GM19239 (cell line): ENCODE measurements at places on chromosomes 11 and 22.

DNA sequence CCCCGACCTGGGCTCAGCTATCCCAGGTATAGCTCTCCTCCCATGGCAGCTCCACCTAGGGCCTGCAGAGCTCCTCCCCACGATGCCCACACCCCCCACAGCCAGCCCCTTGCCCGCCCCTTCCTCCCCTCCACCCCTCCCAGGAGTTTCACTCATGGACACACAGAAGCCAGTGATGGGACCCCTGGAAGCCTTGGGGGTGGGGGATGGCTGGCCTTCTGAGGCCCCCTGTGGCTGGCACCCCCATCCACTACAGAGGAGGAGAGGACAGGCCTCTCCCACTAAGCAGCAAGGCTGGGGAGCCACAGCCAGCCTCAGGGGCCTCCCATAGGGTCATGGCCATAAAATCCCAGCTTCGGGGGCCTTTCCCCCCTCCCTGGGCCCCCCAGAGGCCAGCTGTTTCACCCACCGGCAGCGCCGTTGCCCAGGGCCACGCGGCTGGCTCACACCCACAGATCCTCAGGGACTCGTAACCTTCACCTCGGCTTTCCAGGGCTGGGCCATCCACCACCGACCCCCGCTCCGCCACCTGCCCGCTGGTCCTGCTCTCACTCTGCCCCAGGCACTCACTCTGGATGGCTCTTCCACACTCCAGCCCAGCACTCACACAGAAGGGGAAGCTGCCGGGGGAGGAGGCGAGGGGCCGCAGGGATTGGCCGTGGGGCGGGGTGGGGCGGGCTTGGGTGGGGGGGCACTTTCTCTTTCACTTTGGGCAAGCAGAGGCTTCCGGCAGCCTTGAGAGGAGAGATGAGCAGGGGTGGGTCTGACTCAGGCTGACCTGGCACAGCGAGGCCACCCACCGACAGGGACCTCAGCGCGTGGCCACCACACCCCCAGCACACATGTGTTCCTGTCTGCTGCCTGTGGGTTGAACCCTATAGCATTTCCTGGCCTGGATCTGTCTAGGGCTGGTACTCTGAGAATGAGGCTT, 2.2 kb downstream of the SLC25A22 start:
- peak; percentile 99 for DNase-seq

DNA sequence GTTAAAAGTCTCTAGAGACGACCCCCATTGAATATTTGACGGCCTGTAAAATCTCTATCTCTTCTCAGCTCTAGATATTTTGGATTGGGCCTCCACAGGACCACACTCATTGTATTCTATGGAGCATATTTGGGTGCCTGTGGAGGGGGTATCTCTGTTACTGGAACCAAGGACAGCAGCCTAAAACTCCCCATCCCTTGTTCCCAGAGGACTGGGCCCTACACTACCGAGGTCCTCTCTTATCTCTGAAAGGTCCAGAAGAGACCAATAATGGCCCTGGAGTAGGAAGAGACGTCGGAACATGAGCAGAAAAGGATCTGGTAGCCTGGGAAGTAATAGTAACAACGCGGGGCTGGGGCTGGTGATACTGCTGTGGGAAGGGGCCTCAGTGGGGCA, 542 bp downstream of the HPS4 start:
- DNase-seq = no peak

- no peak for DNase-seq
Measured at GRCh38 chr22:25144522-25144921, 55.1 kb upstream of the CRYBB3 start.

GRCh38 chr11:61587541-61587941, 6.7 kb upstream of the SYT7 start:
- no peak for DNase-seq

- DNase-seq = peak; percentile 27
Measured at GRCh38 chr11:8913961-8914660, 3.1 kb downstream of the AKIP1 start.

GRCh38 chr11:58509748-58510147, 1.8 kb upstream of the OR5B21 start:
- no peak for DNase-seq

DNA sequence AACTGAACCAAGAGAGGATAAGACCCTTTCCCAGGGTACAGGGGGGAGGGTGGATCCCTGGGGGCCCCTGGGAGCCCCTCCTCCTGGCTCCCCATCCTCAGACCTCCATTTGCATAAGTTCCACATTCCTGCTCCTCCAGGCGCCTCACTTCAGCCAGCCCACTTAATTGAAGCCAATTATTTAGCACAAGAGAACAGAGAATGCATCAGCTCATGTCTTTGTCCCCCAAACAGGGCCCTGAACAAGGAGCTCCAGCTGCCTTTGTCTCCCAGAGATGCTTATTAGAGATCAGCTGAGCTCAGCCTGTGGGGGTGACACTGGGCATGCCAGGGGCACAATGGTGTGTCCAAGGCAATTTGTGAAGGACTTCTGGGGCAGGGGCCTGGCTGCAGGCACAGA, 89.9 kb upstream of the PRDM11 start:
- no peak for DNase-seq

GRCh38 chr11:33500332-33500731, 200.3 kb downstream of the C11orf91 start:
- no peak for DNase-seq

DNA sequence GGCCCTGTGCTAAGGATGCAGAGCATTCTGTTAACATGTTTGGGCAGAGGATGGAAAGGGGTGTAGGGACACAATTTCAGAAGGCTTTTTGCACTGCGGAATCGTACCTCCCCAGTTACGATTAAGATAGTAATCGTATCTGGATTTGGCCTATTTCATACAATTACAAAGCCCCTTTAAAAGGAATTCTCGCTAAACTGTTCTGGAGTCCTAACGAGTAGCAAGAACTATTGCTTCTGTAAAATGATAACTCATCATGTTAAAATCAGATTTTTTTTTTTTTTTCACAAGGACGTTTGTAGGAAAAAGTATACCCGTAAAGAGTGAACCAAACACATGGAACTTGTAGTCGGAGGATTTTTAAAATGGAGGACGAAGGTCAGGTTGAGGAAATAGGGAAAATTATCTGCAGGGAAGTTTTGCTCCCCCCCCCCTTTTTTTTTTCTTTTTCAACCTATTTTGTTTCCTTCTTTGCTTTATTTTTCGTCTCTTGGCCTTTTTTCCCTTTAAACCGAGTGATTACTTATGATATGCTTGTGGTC, 934 bp downstream of the HSD17B12 start:
- no peak for DNase-seq

DNA sequence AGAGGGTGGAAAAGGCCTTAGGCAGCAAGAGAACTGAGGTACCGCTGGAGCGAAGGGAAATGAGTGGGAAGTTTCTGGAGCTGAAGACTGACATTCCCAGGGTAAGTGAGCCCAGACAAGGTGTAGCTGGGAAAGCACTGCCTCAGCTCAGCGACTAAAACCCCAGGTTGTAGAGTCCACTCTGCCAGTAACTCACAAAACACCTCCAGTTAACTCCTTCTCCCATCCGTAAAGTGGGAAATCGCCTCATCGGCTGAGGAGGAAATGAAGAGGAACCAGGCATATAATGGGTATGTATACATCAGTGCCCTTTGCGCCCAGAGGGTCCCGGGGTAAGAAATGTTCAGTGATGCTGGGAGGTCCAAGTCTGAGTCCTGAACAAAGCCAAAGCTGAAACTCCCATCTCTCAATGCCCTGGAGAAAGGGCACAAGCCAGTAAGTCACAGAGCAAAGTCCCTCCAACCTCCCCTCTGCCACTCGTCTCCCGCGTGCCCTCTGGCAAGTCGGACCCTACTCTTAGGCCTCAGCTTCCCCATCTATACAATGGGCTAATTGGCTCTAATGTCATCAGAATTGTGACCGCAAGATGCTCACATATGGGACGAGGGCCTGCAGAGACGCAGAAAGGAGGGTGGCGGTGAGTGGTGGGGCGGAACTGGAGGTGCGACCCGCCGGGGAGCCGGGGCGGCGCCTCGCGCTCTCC, 588 bp downstream of the VPS37C start:
- no peak for DNase-seq

DNA sequence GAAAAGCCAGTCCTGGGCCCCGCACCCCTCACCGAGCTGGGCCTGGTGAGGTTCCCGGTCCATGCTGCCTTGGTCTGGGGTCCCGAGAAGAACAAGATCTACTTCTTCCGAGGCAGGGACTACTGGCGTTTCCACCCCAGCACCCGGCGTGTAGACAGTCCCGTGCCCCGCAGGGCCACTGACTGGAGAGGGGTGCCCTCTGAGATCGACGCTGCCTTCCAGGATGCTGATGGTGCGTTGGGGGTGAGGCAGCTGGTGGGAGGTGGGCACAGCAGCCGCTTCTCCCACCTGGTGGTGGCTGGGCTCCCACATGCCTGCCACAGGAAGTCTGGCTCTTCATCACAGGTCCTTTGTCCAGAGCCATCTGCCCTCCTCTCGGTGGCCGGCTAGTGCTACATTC, 4.5 kb upstream of the SMARCB1 start:
- no peak for DNase-seq

DNA sequence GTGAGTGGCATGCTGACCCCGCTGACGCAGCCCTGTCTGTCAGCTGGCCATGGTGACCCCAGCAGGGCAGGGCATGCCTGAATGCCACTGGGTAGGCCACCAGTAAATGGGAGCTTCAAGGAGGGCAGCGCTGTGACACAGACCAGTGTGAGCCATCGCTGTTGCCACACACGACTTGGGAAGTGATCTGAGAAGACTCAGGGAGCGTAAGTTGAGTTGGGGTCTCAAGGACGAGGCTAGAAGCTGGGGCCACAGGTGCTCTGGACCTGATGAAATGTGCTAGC, 28.2 kb downstream of the MPPED1 start:
- no peak for DNase-seq

GRCh38 chr11:64844330-64845128, at the start of gene CDC42BPG:
CDC42BPG (minus strand) TSS chr11:64844653; CDS start chr11:64844569, 84 bp downstream.
- DNase-seq = peak; percentile 82

GRCh38 chr11:18715476-18715875, 10.5 kb downstream of the IGSF22 start:
- no peak for DNase-seq

GRCh38 chr11:32781721-32782120, 12.7 kb downstream of the CCDC73 start:
- DNase-seq = no peak

DNA sequence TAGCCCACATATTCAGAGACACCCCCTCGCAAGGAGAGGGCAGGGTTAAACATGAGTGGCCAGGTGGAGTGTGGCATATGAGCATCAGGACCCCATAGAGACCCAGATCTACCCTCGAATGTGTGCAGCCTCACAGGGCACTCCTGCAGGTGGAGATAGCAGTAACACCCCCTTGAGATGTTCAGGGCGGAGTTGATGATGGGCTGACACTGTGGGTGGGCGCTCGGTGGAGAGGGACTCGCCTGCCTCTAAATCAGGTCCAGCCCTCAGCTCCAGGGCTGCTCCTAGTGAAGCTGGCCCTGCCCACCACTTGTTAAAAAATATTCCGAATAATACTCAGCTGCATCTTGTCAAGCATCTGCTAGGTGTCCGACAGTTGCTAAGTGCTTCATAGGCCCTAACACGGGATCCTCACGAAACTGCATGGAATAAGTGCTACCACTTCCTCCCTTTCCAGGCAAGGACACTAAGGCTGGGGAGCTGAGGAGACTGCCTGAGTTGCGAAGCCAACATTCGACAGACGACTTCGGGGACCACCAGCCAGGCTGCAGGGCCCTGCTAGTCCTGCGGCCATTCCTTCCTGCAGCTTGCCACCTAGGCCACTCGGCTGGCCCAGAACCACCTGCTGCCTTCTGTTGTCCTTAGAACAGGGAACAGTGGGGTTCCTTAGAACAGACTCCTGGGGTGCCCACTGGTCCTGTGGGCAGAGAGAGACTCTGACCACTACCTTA, 74.0 kb upstream of the WNT11 start:
- DNase-seq = no peak

DNA sequence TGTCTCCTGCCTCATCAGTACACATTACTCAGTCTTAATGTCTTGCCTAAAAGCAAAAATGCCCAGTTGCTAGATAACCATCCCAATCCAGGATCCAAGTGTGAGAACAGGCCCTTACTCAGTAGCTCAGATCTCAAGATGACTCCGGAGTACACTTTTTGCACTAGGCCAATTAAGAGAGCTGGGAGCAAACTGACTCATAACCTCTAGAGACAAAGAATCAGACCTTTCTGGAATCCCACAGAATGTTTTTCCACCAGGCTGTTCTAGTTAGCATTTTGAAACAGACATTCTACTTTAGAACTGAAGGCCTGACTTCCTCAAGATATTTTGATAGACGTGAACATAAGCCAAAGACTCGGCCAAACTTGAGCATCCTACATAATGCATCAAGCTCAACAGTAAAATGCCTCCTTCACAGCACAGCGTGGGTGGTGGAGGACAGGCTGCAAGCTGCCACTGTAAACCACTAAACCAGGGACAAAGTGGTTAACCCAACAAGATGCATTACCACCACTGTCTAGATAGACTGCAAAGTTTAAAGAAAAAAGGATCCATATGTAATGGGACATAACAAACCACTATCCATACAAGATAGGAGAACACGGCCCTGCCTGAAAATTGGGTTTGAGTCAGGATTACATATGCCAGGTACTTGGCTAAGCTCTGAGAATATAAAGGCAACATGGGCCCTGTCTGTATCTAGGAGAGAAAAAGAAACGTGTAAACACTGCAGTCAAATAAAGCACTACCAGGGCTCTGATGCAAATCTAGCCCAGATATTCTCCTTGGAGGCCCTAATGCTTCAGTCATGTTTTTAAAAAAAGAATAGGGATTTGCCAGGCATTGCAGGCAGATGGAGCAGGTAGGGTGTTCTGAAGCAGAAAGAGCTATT, 48.3 kb downstream of the MYH9 start:
- no peak for DNase-seq

DNA sequence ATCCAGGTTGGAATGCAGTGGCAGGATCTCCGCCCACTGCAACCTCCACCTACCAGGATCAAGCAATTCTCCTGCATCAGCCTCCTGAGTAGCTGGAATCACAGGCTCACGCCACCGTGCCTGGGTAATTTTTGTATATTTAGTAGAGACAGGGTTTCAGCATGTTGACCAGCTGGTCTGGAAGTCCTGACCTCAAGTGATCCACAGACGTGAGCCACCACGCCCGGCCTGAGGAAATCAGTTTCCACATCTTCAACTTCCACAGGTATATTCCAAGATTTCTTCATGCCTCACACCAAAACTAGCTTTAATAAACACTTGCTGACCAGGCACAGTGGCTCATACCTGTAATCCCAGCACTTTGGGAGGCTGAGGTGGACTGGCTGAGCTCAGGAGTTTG, 7.6 kb downstream of the HARBI1 start:
- DNase-seq = no peak

DNA sequence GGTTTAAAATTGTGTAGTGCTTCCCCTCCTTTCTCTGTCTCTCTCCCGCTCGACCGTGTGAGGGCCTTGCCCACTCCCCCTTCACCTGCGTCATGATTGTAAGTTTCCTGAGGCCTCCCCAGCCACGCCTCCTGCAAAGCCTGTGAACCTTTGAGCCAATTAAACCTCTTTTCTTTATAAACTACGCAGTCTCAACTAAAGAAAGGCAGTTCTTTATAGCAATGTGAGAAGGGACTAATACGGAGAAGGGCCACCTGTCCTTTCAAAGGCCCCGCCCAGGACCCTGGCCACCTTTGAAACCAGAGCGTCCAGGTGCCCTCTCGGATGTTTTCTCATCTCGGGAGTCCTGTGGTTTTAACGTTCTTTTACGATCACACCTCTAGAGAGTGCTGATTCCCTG, 741.5 kb downstream of the BRD1 start:
- no peak for DNase-seq
